ENCODE measurements at places on chromosomes 4 and X.

- no peak for DNase-seq
These were observed 12.4 kb downstream of the DDIT4L start for GRCh38 chr4:100177855-100178254.

- DNase-seq: peak; percentile 60
These were observed 1.7 kb upstream of the DCTD start for GRCh38 chr4:182918791-182919302.

DNA sequence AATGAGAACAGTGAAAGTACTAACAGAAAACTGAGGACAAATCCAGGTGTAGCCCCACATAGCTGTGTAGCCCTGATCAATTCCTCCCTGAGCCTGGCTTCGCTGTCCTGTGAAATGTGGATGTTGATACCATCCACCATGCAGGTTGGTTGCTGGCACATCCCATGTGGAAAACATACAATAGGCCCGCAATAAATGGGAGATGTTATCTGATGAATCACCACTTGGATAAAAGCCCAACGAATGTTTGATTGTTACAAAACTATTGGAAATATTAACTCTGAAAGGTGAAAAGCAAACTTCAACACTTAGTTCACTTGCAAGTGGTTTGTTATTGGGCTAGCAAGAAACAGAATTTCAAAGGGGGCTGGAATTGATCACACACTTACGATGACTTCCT, 186.3 kb upstream of the FTHL17 start:
- no peak for DNase-seq

DNA sequence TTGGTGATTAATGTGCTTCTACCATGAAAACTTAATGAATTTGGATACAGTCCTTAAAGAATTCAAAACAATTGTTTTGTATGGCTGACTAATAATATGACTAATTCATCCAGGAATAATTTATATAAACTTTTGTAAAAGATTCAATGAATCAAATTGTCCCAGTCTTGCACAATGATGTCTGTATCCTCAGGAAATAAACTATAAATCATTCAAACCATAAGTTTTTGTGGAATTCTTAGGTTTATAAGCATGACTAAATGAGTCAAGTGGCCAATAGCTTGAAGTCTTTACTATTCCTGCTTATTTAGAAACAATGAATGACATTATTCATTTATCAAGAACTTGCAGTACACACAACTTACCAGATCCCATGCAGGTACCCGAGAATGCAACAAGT, 935.0 kb upstream of the INTU start:
- no peak for DNase-seq

DNA sequence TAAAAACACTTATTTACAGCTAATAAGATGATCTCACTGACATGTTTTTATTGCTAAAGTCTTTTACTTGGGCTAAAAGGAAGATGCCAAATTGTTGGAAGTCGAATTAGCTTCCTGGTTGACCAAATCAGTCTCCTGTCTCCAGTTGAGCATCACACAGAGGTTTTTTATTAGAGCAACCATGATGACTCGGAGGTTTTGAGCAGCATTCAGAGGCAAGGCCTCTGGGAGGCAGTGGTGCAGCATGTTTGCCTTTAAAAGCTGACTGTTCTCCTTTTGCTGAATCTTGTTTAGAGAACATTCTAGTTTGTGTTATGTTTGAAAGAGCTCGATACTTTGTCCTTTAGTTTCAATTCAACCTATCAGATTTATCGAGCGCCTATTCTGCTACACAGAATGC, 2.1 kb downstream of the UCHL1 start:
- DNase-seq: no peak

DNA sequence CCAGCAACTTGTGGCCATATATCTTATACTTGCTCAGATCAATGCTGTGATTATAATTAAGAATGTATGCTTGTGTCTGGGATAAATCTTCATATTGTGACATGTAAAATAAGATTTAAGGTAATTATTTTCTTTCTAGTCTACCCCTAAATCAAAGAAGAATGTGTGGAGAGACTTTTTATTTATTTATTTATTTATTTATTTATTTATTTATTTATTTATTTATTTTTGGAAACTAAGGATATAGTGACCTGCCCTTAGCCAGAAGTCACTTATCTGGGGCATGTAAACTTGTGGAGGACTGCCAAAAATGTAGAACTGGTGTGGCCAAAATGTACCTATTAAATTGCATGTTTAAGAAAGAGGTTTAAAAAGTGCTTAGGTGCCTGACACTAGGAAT, 144.3 kb downstream of the BEND2 start:
- DNase-seq: no peak

GRCh38 chr4:8372506-8372905, 68.0 kb downstream of the ACOX3 start:
- no peak for DNase-seq

DNA sequence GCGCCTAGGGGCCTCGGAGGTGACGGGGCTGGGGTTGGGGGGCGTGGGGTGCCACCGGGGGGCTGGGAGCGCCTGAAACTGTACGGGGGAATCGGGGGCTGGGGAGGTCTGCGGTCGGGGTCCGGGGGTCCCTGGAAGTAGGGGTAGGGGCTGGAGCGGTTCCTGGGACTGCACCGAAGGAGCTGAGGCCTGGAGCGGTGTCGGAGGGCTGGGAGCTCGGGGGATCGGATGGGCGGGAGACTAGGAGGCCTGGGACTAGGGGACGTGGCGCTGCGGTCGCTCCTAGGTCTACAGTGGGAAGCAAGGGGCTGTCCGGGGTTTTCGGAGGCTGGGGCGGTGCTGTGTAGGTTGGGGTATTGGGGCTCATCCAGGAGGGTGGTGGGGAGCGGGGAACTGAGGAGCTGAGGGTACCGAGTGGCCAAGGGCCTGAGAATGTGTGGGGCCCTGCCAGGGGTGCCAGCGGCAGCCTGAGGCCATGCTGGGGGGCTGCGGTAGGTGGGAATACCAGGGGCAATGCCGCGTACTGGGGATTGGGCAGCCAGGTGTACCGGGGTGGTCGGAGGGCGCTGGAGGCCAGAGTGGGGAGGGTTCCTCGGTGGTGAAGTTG, 562 bp downstream of the AKAP17A start:
- no peak for DNase-seq

DNA sequence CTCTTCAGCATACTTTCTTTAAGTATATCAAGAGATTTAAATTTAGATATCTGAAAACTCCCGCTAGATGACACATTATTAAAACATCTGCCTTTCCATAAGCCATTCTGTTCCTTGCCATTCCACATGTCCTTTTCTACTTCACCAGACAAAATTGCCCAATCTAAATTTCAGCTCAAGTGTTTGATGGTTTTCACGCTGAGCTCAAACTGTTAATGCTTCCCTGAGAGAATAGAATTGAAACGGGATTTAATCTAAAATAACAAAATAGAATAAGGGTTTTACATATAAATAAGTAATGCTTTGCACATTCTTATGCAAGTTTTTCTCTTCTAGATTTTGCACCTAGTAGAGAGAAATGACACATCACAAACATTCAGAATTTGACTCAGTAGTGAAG, 764.5 kb upstream of the TENM3 start:
- DNase-seq: no peak

DNA sequence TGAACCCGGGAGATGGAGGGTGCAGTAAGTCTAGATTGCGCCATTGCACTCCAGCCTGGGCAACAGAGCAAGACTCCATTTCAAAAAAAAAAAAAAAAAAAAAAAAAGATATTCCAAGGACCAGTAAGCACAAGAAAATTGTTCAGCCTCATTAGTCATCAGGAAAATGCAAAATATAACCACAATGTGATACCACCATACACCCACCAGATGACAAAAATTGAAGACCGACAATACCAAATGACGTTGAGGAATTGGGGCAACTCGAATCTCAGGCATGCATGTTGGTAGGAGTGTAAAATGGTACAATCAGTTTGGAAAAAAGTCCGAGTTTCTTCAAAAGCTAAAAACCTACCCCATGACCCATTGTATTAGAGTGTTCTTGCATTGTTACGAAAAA, 130.2 kb upstream of the FAM9B start:
- no peak for DNase-seq

- DNase-seq: no peak
These were observed 191.3 kb downstream of the KCNIP4 start for GRCh38 chr4:21757248-21757647.

DNA sequence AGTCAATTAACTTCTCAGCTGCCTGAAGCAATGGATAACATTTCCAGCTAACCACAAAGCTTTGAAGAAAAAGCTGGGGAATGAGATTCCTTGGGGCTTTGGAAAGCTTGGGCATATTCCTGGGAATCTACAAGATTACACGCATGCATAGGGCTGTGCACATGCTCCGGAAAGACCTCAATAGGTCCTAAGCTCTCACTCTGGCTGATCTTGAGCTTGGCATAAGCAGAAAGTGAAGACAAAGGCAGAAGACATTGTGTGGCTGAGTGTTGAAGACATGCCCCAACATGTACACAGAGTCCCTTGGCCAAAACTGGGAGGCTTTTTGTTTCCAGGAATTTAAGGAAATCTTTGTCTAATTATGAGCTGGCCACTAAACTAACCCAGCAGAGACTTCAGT, 31.2 kb downstream of the ATG4A start:
- DNase-seq: no peak

GRCh38 chrX:1246816-1247215, 21.8 kb upstream of the CSF2RA start:
- peak; percentile 80 for DNase-seq

DNA sequence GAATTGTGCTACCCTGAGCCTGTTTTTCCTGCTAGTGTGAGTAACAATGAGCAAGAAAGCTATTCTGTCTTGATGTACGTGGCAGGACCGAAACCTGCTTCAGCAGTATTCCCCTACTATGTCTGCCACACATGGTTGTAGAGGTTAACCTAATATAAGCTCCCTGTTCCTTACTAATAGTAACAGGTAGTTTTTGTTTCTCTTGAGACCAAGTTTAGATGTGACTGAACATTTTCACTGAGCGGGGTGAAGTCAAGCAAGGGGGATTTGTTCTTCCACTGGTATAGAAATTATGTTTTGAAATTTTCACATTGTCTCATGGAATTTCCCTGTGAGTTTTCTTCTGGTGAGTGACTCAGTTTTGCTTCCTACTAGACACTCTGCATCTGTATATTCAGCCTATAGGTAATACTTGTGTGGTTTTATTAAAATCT, 37.3 kb downstream of the RRAGB start:
- DNase-seq: no peak

GRCh38 chr4:112411781-112412550, 104.0 kb downstream of the NEUROG2 start:
- no peak for DNase-seq

DNA sequence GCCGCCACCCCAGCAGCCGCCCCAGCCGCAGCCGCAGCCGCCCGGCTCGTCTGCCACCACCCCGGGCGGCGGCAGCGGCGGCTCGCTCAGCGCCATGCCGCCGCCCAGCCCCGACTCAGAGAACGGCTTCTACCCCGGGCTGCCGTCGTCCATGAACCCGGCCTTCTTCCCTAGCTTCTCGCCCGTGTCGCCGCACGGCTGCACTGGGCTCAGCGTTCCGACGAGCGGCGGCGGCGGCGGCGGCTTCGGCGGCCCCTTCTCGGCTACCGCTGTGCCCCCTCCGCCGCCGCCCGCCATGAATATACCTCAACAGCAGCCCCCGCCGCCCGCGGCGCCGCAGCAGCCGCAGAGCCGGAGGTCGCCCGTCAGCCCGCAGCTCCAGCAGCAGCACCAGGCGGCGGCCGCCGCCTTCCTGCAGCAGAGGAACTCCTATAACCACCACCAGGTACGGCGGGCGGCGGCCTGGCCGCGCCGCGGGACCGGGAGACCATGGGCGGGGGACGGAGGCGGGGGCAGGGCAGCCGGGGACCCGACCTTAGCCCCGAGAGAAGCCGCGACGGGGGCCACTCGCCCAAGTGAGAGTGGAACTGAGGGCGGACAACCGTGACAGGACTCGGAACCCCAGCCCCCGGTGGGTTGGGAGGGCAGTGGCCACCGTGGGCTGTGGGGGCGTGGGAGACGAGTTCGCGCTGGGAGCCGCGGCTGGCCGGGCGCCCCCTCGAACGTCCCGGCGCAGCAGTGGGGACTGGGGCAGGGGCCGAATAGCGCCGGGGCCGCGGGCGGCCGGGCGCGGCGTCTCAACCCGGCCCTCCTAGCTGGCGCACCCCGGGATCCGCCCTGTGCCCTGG, 1.8 kb downstream of the CPEB2 start:
- peak; percentile 61 for DNase-seq

DNA sequence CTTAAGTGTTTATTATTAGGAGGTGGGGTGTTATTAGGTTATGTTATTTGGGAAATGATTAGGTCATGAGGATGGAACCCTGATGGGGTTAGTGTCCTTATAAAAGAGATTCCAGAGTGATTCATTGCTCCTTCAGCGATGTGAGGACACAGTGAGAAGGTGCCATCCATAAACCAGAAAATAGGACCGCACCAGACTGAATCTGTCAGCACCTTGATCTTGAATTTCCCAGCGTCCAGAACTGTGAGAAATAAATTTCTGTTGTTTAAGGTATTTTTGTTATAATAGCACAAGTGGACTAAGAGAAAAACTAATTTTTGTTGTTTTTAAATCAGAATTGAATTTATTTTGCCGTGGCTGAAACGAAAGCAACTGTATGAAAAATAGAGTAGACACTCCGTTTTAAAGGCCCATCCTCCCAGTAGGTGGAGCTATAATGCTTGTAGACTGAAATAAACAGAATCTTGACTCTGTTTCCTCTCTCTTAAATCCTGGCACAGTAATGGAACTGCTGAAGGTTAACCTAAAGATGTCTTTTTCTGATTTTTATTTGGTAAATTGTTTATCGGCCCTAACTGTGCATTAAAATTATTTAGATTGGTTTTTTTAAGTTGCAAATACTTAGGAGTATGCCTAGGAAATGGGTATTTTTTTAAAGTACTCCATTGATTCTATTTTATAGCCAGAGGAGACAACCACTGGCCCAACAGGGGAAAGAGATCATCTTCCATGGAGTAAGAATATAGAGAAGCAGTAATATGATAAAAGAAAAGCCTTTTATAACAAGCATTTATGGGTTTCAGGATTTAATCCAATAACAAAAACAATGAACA, 133.2 kb upstream of the ADAMTS3 start:
- peak; percentile 39 for DNase-seq

GRCh38 chr4:153542131-153542530, 76.0 kb downstream of the TMEM131L start:
- no peak for DNase-seq

- peak; percentile 1 for DNase-seq
These were observed 21.7 kb upstream of the ATXN3L start for GRCh38 chrX:13341491-13342101.

DNA sequence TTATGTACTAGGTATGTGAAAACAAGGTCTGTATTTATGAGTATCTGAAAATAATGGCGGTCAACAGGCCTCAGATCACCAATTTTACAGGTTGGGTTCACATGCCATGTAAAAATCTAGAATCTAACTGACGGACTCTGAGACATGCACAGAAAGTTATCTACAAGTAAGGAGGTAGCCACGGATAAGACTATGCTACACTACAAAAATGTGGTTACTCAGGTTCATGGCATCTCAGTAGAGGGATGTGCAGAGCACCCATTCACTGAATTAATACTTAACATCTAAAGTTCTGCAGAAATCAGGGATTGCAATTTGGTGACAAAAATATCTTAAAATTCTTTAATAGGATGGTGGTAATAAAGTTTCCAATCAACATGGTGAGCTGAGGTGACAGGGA, 155.9 kb downstream of the APBB2 start:
- DNase-seq: no peak

- no peak for DNase-seq
These were observed 144.9 kb downstream of the PCDH19 start for GRCh38 chrX:100265179-100265578.

GRCh38 chrX:105265093-105265492, 44.6 kb upstream of the TEX13A start:
- no peak for DNase-seq
